ENCODE measurements at places on chromosomes 11 and 22.
A peak's percentile ranks its signal among the peaks of the same experiment; 100 is the strongest.

DNA sequence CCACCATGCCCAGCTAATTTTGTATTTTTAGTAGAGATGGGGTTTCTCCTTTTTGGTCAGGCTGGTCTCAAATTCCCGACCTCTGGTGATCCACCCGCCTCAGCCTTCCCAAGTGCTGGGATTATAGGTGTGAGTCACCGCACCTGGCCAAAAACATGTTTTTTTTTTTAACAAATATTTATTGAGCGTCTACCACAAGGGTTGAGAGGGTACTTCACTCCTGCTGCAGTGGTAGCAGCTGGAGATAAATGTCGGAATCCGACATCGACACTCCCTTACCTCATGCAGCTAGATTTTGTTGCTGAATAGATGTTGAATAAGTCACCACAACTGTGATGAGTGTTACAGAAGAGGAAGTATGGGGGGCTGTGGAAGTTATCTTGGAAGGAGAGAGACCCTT, 971 bp downstream of the DNAJB13 start:
- no peak for DNase-seq

DNA sequence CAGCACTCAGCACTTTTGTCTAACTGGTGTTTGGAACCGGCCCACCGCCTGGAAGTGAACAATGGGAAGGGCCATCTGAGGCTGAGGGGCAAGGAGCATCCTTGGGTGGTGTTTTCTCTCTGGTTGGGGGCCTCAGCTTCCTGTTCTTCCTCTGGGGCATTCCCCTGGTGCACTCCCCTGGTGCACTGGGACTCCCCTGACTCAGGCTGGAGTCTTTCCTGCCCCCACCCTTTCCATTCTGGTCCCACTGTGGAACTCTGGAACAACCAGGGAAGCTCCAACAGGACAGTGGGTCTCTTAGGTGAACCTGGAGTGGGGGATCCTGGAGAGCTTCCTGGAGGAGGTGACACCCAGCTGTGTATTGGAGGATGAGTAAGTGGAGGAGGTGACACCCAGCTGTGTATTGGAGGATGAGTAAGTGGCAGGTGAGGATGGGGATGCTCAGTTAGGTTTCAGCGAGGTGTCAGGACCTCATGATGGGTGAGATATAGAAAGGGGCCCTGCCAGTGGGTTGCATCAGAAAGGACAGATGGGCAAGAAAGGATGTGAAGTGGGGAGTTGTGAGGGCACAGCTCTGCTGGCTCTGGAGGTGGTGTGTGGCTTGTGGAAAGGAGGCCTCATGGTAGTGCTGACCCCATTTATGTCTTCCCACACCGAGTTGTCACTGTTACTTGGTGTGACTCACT, 132.1 kb downstream of the OSBP2 start:
- no peak for DNase-seq

DNA sequence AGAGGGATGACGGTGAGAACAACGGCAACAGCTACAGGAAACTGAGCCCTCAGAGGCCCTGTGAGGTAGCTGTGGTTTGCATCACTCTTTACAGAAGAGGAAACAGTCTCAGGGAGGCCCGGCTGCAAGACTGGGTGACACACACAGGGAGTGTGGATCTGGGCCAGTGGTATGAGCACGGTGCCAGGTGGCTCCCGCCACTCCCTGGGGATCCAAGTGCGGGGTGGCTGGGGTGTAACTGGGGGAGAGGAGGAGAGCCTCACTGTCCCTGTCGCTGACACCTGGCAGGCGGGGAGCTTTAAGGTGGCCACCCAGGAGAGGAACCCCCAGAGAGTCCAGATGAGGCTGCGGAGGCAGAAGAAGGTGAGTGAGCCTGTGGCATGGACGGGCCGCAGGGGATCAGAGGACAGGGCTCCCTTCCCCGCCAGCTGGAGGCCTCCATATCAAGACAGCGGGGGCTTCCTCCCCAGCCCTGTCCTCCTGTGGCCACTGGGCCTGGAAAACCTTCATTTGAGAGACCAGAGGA, 5.6 kb downstream of the RGL4 start:
- DNase-seq: no peak

DNA sequence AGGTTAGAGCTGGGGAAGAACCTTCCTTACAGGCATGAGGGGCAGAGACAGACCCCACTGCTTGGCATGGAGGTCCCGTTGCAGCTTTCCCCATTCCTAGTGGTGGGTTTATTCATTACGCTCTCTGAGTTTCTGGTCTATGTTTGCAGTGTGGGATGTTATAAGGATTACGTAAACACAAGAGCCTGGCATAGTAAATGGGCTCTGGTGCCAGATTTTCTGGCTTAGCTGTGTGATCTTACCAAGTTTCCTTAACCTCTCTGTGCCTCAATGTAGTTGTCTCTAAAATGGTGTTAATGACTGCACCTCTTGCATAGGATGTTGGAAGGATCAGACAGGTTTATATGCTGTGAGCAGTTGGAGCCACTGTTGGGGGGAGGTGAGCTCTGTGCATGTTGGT, 15.1 kb downstream of the DTX4 start:
- no peak for DNase-seq

DNA sequence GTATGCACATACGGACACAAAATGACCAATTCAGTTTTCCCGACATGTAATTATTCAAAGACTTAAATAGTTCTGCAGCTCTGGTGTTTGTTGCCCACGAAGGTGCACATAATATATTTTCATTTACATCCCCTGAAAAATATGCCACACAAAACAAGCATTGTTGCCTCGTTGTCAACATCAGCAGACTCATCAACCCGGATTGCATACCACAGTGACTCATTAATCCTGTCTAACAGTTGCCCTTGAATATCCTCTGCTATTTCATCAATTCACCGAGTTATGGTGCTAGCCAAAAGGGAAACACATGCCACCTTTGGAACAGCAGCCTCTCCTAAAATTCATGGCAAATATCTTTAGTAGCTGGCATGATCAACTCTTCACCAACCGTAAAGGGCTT, 582.2 kb downstream of the LRRC4C start:
- peak; percentile 6 for DNase-seq

GRCh38 chr22:36379593-36380361, 8.0 kb downstream of the MYH9 start:
- DNase-seq: no peak

DNA sequence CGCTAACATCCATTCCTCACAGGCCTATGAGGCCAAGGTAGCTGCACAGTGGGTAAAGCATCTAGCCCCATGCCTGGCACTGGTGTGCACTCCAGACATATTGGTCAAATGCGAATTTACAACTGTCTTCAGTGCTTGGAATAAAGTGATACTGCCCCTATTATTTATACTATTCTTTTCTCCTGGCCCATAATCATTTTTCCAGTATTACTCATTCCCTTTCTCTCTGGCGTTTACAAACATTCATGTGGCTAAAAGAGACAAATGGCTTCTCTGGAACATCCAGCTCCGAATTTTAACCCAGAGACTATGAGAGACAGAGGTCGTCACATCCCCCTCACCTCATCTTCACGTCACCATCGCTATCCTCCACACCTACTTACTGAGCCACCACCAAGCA, 87.2 kb upstream of the PITPNB start:
- no peak for DNase-seq

- no peak for DNase-seq
These were observed 5.2 kb downstream of the CYTH4 start for GRCh38 chr22:37287550-37287951.

DNA sequence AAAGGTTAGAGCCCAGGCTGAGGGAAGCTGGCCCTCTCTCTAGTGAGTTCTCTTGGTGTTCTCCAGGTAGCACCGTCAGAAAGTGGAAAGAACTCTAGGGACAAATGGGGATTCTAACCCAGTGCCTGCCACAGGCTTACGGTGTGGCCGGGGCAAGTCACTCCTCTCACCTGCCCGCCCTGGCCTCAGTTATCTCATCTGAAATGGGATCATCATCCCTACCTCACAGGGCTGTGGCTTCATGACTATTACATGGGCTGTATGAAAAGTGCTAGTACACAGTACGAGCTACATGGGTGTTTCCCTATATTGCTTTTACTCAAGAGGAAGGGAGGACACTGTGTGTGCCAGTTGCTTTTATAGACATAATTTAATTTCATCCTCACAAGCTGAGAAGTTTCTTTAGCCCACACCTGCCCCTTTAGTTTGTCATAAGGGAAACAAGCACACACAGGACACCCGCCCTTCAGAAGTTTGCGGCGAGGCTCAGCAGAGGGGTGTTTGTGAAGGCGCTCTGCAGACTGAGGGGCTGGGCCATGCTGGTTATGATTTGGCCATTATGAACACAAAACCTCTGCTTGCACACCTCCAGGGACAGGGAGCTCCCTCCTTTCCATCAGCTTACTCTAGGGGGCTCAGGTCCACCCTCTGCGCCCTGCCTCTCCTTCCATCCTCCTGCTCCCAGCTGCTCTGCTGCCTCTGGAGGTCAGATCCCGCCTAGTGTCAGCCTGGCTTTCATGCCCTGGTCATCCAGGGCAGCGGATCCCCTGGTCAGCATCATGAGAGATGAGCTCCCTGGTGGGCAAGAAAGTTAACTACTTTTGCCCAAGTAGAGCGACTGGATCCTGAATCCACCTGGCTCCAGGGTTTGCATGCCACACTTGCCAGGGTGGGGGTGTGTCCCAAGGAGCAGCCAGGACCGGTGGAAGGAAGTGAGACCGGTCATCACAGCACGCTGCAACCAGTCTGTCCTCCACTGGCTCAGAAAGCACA, 1.2 kb downstream of the KLHL35 start:
- DNase-seq: no peak

DNA sequence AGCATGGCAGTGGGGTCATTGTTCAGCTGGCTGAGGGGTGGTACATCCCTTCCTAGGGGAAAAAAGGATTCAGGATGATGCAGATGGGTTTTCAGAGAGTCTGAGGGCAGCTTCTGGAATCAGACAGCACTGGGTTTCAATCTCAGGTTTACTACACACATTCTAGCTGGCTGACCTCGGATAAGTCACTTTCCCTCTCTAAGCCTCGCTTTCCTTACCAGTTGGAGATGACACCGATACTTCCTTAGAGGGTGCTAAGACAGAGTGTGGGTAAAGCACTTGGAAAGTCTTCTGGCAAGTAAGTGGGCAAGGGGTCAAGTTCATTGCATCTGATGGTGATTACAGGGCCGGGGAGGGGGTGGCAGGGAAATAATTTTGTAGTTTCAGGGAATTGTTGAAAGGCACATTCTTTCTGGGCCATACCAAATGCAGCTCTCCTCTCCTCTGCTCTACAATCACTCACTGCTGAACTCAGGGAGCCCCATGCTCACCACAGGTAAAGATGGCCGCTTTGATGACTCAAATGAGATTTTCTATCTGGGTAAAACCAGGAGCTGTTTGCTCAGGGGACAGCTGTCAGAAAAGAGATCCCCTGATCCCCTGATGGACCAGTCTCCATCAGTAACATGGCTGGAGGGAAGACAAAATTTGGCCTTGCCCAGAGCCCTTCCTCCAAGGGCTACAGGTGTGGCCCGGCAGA, 6.5 kb upstream of the MIAT start:
- DNase-seq: no peak

DNA sequence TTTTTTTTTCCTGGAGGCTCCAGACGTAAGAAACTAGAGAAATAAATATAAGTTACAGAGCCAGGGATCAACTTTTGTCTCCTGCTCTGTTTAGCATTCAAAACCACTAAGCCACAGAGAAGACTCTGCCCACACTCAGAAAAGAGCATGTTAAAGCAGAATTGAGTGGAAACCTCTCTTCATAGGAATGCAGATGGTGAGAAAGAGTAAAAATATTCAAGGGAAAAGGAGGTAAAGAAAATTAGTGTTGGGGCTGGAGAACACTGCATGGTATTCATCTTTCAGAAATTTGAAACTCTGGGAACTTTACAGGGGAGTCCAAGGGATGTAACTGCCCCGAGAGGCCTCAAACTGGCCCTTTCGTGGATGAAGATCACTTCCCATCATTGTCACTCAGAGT, 65.1 kb downstream of the CLMP start:
- no peak for DNase-seq

DNA sequence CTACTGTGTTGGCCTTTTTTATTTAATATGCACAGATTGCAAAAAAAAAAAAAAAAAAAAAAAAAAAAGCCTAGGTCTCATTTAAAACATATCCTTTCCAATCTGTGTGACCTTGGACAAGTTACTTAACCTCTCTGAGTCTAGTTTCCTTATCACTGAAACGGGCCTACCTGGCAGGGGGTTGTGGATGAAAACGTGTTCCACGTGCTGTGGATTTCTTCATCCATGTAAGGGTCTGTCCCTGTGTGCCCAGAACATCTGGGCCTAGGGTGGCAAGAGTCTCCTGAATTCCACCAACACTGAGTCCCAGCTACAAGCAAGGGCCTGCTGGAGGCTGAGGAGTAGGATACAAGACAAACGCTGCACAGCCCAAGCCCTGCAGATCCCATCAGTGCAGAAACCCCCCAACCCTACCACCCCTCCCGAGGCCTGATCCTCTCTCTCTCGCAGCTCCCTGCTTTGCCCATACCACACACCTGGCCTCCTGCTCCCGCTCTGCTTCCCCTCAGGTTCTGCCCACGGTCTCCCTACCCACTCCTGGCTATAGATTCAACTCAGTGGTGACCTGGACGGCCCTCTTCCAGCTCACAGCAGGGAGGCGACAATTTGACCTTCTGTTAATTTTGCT, 4.7 kb upstream of the GNAZ start:
- no peak for DNase-seq

GRCh38 chr11:24755260-24755839, 258.5 kb downstream of the LUZP2 start:
- DNase-seq: no peak

DNA sequence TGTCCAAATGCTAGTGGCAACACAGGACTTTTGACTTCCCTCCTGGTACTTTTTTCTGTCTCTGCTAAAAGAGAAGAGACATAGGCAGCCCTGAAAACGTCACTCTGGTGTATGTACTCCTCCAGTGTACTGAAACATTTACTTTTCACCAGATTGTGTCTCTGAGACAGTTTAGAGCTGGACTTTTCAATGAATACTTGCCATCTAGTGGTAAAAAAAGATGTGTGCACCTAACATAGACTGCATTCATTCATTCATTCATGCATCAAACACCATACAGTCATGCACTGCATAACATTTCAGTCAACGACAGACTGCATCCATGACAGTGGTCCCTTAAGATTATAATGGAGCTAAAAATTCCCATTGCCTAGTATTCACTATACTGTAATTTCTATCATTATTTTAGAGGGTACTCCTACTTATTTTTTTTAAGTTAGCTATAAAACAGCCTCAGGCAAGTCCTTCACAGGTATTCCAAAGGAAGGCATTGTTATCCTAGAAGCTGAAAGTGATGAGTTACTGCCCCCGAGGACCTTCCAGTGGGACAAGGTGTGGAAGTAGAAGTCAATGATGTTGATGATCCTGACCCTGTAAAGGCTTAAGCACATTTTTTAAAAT, 186.2 kb downstream of the SPON1 start:
- peak; percentile 57 for DNase-seq
